ENCODE measurements at places on chromosomes 16 and 17.

DNA sequence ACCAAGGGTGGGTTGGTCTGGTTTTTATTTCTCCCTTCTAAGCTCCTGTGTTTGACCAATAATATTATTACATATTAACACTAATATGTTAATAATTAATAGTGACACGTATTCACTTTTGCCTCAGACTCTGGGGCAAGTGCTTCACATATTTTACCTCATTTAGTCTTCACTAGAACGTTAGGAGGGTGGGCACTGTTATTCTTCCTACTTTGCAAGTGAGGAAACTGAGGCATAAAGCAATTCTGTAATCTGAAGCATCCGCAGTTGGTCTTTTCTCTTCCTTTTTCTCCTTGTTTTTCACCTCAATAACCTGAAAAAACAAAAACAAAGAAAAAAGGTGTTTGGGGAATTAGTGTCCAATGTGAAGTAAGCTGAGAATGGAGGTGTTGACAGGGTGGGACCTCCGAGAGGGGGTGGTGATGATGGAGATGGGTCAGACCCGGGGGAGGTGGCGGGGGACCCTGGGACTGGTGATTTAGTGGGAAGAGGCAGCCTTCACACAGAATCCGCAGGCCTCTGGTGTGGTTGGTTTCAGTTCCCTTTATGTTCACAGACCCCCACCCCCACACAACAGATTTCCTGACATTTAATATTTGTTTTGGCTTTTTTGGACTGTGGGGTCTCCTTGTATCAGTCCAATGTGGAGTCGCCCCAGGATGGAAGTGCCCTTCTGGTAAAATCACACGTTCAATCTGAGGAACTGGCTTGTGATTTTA is 3.7 kb downstream of the CDH1 start:
- no peak for DNase-seq

GRCh38 chr16:886084-886543 is 84.7 kb downstream of the LMF1 start:
- no peak for DNase-seq

DNA sequence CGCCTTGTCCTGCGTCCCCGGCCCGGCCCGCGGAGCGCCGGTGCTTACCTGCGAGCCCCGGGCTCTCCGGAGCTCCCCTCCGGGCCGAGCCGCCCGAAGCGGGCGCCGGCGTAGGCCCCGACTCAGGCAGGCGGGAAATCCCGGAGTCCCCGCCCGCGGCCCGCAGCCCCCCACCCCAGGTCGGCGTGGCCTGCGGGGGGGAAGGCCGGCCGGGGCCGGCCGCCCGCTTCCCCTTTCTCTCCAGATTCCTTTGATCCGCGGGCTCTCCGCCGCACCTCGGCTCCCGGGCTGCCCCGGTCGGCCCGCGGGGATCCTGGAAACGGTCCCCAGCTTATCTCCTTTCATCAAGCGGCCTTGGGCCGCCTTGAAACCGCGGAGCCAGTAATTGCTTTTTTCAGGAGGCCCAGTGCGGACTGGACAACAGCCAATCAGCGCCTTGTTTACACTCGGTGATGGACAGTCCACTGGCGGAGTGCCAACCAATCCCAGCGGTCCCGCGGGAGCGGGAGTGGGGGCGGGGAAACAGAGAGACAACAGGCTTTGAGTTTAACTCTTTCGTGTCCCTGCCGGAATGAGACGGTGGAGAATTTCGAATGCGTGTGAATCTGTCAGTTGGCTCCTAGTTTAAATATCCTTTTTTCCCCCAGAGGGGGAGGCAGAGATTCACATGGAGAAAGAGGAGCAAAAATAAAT is 1.4 kb upstream of the BAHCC1 start:
- DNase-seq, result no peak

GRCh38 chr16:67421030-67421429 is 4.8 kb upstream of the ZDHHC1 start:
- DNase-seq, result no peak

DNA sequence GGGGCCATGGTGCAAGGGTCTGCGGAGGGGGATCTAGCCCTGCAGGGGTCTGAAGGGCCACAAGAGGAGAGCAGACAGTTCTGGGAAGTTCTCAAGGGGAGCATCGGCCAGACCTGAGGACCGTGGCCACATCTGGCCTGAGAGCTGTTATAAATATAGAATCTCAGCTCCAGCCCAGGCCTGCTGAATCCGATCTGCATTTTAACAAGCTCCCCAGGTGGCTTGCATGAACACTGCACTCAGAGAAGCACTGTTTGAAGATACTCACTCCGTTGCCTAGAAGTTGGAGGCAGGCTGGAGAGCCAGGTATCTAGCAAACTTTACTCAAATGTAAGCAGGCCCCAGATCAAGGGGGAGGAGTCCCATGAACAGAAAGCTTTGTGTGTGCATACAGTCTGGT is 61.3 kb downstream of the NKD1 start:
- no peak for DNase-seq

GRCh38 chr17:78147315-78147998 is 1.3 kb downstream of the C17orf99 start:
- DNase-seq, result no peak

GRCh38 chr16:17526956-17527937 is 56.5 kb upstream of the XYLT1 start:
- DNase-seq, result no peak

- DNase-seq, result no peak
These were observed 40.5 kb downstream of the BEAN1 start for GRCh38 chr16:66467611-66468010.
